Melanocyte of skin (primary cell): ENCODE measurements at places on chromosomes 1 and 21. TPM values are rescaled to one million over a fixed set of nuclear protein-coding genes. Genes with fewer than 3 reads are reported as not detected.

LHX8 gene
- total RNA-seq, result not detected in 2 replicates

AMY2A gene
- total RNA-seq, result not detected in 2 replicates

GNAT2 gene
- not detected in 2 replicates for total RNA-seq

HLCS gene
- total RNA-seq, result 16.3 and 32.2 TPM in 2 replicates

ACTL8 gene
- not detected in 2 replicates for total RNA-seq

ITLN1 gene
- total RNA-seq, result not detected in 2 replicates

DDX59 gene
- total RNA-seq, result 14.1 and 18.9 TPM in 2 replicates

C8A gene
- not detected in 2 replicates for total RNA-seq

S100A7 gene
- total RNA-seq, result not detected in 2 replicates

TNFRSF18 gene
- not detected in 2 replicates for total RNA-seq

AMY1B gene
- not detected in 2 replicates for total RNA-seq

NHLH2 gene
- not detected in 2 replicates for total RNA-seq

C1orf226 gene
- under 0.01 TPM in 1 of 2 replicates, not detected in the other for total RNA-seq

CFHR3 gene
- total RNA-seq, result under 0.01 TPM in 1 of 2 replicates, not detected in the other

PADI3 gene
- not detected in 2 replicates for total RNA-seq

SPATA45 gene
- 0.34 TPM in 1 of 2 replicates, not detected in the other for total RNA-seq

FMO3 gene
- not detected in 2 replicates for total RNA-seq

KRTAP12-2 gene
- not detected in 2 replicates for total RNA-seq

CD1D gene
- under 0.01 and 0.34 TPM in 2 replicates for total RNA-seq

KRTAP19-3 gene
- total RNA-seq, result not detected in 2 replicates

ESPN gene
- total RNA-seq, result under 0.01 TPM in 1 of 2 replicates, not detected in the other
